Fibroblast of skin of left biceps (primary cell): ENCODE measurements at places on chromosomes 2 and 18.

GRCh38 chr18:64692826-64693225, 543.9 kb upstream of the LINC00305 start:
- DNase-seq = no peak

DNA sequence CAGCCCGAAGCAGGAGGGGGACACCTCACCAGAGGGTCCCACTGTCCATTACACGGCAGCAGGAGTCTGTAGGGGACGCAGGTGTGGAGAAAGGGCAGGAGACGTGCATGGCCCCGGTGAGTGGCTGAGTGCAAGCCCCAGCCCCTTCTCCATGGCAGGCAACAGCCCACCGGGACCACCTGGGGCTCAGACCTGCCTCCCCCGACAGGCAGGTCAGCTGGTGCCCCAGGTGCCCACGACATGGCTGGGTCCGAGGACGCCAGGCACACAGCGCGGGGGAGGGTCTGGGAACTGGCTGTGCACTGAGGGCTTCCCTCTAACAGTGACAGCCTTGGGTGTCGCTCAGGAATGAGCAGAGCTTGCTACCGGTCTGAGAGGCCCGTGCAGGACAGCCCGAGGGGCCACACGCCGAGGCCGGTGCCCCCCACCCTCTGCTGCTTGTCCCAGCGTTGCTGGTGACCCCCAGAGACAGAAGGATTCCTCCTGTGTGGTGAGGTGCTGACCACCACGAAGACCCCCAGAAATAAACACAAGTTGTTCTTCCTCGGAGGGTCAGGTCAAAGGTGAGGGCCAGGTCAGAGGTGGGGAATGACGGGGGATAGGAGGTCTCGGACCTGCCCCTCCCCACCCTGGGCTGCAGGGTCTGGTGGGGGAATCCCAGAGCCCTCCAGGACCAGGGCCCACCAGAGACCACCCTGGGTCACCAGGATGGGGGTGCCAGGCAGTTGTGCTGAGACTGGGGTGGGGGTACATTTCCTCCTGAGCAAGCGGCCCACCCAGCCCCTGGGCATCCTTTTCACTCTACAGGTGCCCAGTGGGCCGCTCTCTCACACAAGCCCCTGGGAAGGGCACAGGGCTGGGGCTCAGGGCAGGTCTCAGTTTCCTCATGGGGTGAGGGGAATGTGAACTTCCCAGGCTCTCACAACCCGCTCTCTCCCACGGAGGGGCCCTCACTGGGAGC, 50.6 kb downstream of the SLC66A2 start:
- DNase-seq = no peak

DNA sequence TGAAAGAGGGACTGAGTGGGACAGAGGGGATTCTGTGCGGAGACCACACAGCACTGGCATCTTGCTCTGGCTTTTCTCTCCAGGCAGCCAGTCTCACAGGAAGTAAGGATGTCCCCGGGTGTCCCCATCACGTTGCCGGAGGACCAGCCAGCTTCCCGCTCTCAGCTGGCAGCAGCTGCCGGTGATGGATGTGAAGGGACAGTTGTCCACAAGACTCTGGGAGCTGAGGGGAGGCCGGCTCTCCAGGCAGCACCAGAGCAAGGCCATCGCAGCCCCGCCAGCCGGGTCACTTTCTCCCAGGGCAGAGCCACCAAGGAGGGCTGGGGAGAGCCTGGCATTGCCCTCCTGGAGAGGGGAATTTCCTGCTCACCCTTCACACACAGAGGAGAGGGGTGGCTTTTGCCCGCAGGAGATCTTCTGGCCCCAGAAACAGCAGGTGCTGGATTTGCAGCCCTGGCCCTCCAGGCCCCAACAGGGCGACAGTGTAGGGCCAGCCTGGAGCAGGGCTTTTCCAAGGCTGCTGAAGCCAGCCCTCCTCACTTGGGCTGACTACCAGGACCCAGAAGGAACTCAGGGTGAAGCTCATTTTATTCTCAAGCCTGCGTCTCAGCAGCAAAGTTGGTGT, 24.0 kb upstream of the B3GNT7 start:
- no peak for DNase-seq

GRCh38 chr2:3483227-3483985, 35.9 kb downstream of the ADI1 start:
- DNase-seq = peak; percentile 84

DNA sequence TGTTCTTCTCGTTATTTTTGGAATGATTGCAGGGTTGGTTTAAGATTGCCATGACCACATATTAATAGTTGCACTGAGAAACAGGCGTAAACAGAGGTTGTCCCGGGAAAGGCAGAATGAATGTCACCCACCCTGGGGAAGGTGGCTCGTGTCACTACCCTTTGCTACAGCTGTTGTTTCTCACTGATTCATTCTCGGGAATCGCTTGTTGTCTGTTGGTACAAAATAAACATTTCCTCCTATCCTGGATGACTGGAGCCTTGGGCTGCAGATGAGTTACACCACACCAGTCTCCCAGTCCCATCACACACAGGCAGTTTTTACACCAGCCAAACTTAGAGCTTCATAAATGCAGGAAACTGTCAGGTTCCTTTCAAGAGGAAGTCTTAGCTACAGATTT, 216.7 kb downstream of the GBX2 start:
- no peak for DNase-seq

- no peak for DNase-seq
Measured at GRCh38 chr2:158184556-158185343, 83.1 kb downstream of the UPP2 start.

GRCh38 chr2:91839904-91840868, 3031.0 kb upstream of the TEKT4 start:
- DNase-seq = no peak

DNA sequence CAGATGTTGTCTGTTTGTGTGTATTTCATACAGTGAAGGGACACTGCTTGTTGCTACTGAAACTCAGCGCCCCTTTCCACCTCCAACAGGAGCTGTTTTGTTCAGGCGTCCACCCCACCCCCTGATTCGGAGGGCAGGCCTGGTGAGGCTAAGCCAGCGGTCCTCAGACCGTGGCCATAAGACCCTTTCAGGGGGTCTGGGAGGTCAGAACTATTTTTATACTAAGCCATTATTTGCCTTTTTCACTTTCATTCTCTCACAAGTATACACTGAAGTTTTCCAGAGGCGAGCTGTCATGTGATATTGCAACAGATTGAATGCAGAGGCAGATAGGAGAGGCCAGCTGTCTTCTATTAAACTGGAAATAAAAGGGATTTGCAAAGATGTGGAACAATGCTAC, 39.7 kb upstream of the IGFBP5 start:
- no peak for DNase-seq

GRCh38 chr2:228987441-228988155, 283.5 kb downstream of the PID1 start:
- DNase-seq = no peak

DNA sequence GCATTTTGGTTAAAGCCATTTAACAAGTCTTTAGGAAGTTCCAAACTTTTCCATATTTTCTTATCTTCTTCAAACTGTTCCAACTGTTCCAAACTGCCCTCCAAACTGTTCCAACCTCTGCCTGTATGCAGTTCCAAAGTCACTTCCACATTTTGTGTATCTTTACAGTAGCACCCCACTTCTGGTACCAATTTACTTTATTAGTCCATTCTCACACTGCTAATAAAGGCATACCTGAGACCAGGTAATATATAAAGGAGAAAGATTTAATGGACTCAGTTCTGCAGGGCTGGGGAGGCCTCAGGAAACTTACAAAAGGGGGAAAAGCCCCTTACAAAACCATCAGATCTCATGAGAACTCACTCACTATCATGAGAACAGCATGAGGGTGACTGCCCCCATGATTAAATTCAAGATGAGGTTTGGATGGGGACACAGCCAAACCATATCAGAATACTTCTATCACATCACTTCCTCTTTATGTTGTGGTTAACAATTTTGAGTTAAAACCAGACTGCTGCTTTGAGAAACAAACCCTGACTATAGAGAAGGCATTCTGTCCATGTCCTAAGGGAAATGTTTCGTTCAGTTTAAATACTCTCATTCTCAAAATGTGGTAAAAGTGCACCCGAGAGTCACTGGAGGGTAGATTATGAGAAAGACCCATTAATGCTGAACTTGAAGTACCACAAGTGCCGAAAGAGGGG, 11.0 kb downstream of the IL18R1 start:
- DNase-seq = no peak

DNA sequence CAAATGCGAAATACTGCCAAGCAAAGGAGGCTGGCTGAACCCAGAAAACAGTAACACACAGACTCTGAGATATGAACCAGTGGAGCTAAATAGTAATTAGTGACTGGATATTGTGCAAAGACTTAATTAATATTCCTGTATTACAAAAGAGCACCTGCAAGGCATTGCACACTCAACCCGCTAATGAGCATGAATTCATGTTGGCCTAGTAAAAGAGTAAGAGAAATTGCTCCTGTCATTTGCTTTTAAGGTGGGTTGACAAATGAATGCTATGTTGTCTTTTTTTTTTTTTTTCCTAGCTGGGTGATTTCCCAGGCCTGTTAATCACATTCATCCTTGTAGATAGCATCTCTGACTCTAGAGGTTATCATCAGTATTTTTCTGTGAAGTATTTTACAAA, 87.0 kb upstream of the CERS6 start:
- no peak for DNase-seq

DNA sequence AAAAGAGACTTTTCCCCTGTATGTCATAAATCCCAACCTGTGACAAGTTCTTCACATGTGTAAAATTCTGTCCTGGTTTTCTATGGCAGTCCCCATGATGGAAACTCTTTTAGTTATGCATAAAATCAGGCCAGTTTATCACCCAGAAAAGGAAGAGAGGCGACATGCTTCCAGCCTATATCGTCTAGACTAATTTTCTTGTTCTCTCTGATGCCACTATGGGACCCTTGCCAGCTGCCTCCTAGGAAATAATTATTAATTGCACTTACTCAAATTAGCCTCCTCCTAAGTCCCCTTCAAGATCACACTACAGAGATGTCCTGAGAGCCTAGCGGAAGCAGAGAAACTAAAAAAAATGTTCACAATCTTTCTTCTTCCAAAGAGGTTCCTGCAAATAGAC, 722.4 kb downstream of the NRXN1 start:
- DNase-seq = no peak

- DNase-seq = no peak
Measured at GRCh38 chr2:11955884-11956291, 209.5 kb downstream of the LPIN1 start.

DNA sequence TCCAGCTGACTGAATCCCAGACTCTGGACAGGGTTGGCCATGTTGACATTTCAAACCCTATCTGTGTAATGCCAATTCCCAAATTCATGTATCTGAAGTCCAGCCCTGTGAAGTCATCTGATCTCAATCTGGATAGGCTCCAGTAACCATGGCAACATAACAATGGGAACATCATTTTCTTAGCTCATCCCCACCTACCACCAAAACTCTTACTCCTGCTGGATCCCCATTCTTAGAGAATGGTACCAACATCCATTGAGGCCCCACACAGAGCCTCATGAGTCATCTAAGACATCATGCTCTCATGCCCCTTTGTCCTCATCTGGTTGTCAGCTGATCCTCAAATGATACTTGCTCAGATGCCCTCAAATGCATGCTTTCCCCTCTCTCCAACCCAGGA, 58.9 kb upstream of the TEX51 start:
- no peak for DNase-seq

DNA sequence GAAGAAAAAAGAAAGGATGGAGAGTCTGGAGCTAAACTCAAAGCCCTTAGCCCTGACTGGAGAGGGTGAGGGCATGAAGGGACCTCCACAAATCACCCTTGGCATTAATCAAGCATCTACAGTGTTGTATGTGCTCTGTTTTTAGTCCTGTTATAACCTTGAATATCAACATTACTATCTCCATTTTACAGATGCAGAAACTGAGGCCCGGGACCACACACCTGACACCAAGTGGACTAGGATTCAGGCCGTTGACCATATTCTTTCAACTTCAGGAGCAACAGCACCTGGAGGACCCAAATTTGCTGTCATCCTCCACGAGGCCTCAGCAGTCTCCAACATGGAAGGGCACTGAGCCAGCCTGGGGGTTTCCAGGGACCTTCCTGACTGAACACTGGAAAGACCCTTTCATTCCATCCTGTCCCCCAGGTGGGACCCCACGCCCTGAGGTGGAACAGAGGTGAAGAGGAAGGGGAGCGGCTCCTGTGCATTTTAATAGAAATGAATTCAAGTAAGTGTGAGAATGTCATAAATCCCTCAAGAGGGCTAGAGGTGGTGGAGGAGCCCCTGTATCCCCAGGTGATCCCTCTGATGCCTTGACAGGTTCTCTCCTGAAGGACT, 41.0 kb downstream of the SERTAD2 start:
- no peak for DNase-seq

- DNase-seq = no peak
Measured at GRCh38 chr2:58291726-58292438, 50.8 kb upstream of the FANCL start.

GRCh38 chr2:121567957-121568409, 37.3 kb downstream of the RNU4ATAC start:
- DNase-seq = no peak

GRCh38 chr2:238009563-238009962, 42.7 kb downstream of the UBE2F start:
- no peak for DNase-seq

DNA sequence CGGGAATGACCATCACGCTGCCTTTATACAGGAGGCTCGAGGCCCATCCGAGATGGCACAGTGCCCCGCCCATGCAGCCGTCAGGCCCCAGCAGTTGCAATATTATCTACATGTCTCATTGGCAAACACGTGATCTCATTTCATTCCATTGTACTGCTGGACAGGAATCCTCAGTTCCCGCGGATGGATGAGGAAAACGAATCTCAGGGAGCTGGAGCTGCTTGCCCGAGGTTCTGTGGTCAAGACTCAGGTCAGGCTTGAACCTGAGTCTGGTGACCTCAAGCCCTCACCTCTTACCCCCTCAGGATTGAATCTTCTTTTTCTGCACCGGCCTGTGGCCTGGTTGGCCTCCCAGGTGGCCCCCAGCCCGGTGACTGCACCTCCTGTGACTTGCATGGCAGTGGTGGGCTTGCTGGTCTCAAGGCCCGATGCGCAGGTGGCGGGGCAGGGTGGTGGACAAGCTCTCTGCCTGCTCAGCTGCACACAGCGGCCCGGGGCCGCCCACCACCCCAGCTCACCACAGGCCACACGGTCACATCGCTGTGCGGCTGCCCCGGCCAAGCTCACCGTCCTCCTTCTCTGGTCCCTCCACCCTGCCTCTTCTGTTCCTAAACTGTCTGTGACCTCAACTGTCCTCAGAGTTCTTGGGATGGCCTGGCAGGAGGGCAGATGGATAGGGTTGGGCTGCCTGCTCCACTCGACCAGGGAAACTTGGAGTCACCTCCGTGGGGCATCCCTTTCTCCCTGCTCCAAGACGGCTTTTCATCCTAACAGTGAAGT, 52.0 kb upstream of the HS6ST1 start:
- no peak for DNase-seq

DNA sequence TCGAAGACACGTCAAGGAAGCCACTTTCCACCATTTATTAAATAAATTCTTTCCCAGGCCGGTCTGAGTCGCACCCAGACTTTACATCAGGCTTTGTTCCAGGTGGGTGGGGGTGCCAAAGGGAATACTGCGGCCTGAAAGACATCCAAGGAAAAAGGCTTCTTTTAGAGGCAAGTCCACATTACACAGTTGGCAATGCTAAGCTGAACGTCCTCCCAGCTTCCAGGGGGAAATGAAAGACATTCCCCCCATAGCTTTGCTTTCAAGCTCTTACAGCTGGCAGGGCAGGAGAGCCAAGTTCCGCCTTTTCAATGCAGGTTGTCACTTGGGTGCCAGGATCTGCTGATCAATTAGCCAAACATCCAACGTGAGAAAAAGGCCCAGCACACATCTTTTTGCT, 36.5 kb upstream of the PTPN4 start:
- DNase-seq = no peak
